ENCODE measurements at places on chromosomes 12 and 14.
A peak's percentile ranks its signal among the peaks of the same experiment; 100 is the strongest.

- peak; percentile 74 for DNase-seq
Measured at GRCh38 chr14:95233702-95234241, 76.4 kb upstream of the DICER1 start.

DNA sequence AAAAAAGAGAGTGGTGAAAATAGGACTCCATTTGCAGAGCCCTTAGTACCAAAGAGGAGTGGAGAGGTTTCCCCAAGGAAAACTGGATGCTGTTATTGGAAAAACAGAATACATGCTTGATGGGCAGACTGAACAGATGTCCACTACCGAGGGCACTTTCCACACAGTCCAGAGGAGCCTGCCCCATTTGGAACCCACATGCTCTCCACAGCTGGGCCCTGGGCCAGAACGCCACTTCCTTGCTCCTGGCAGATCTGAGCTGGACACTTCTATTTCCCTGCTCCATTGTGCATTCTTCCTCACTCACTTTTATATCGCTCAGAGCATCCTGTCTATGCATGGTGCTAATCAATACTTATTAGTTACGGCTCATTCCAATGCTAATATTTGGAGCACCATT is 249.9 kb downstream of the SLC15A4 start:
- no peak for DNase-seq

- no peak for DNase-seq
Measured at GRCh38 chr12:66050283-66050576, 80.3 kb downstream of the LLPH start.

DNA sequence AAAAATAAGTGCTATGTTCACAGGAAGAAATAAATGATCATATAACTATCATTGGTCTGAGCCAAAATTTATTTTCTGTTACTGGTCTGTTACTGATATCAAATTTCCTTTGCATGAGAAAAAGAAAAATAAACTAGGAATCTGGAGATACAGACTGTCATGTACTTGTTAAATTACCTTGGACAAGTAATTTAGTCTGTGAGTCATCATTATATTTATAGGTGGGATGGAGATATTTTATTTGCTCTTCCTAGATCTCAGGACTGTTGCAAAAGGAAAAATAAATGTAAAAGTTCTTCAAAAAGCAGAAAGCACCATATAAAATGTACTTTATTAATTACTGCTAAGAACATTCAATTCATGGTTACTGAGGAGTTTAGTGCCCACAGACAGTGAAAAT is 174.4 kb downstream of the PTPRO start:
- DNase-seq, result no peak

GRCh38 chr12:92558806-92559205 is 144.0 kb upstream of the PLEKHG7 start:
- no peak for DNase-seq

Data from GM12892 (cell line).